ENCODE measurements at places on chromosomes 12 and 14.

- DNase-seq, result no peak
Observed at GRCh38 chr12:43063650-43064049, 474.1 kb upstream of the PRICKLE1 start.

GRCh38 chr14:55138091-55138490, 9.0 kb downstream of the LGALS3 start:
- no peak for DNase-seq

DNA sequence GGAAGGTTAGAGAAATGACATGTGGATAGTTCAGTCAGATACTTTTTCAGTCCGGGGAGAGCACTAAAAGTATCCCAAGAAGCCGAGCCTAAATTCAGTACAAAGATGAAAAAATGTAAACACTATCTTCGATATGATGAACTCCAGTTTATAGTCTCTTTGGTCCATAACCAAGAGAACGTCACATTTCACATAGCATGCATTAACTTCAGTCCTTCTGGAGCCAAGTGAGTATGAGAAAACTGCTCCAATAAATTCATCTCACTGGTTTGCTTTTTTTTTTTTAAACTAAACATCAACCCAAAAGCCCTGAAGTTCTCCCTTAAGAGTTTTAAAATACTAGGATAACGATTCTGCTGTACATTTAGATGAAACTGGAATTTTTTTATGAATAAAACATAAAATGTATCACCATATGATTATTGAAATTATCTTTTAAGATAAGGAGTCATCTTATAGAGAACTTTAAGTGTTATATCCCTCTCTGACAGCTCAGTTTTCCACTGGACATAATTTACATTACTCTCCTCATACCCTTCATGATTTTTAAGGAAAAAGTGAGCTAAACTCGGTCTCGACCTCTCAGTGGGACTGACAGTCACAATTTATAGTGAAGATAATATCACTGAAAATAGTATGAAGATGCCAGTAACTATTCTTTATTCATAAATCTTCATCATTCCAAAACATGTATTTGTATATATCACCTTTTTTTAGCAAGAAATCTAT, 841.5 kb upstream of the FLRT2 start:
- DNase-seq, result no peak

DNA sequence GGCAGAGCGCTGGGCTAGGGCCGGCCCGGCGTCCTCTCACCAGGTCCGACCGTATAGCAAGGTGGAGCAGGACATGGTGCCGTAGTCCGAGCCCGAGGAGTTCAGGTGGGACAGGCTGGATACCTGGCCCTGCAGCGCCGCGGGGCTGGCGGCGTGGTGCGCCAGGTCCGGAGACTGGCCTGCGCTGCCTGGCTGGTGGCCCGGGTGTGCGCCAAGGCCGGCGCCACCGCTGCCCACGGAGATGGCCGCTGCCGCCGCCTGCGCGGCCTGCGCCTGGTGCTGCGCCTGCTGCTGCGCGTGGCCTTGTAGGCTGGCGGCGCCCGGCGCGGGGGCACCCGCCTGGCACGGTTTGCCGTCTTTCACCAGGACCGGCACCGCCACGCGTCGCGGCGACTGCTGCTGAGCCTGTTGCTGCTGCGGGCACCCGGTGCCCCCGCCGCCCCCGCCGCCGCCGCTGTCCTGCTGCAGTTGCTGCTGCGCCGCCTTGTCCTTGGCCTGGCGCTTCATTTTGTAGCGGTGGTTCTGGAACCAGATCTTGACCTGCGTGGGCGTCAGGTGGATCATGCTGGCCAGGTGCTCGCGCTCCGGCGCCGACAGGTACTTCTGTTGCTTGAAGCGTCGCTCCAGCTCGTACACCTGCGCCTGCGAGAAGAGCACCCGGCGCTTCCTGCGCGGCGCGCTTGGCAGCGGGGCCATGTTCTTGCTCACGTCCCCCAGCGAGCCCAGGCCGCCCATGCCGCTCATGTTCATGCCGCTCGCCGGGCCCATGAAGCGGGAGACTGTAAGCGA, 2.6 kb downstream of the NKX2-1 start:
- no peak for DNase-seq

GRCh38 chr12:54662026-54662425, 13.9 kb upstream of the DCD start:
- DNase-seq, result no peak

- DNase-seq, result no peak
Observed at GRCh38 chr12:68163560-68164081, 4.1 kb upstream of the IFNG start.

GRCh38 chr12:85676816-85677749, 159.1 kb downstream of the RASSF9 start:
- no peak for DNase-seq

- no peak for DNase-seq
Observed at GRCh38 chr12:124814741-124815613, 48.7 kb downstream of the SCARB1 start.

DNA sequence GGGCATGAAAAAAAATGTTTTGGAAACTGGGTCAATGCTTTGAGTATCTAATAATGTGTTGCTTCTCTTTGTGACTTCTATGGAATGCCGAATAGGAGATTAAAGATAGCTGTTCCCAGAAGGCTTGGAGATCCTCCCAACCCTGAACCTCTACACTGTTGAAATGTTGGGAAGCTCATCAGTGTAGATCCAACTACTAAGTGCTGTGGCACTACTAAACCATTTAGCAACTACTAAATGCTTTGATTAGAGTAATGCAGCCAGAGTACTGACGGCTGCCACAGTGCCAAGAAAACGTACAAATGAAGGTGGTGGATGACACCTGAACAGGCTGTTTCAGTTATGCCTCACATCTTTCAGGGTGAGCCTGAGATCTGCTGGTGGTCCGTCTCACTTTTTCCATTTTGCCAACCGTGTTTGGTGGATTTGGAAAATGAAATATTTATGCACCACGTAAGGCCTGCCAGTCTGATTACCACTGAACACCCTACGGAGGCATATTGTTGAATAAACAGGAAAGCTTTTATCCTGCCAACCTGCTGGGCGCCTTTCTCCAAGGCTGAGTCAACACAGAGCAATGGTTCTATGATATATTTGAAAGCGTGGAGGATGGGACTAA, 938.0 kb upstream of the FLRT2 start:
- peak; percentile 92 for DNase-seq

- no peak for DNase-seq
Observed at GRCh38 chr12:57609781-57610553, 1.3 kb upstream of the ARHGEF25 start.

GRCh38 chr14:83707056-83707455, 1822.9 kb upstream of the FLRT2 start:
- no peak for DNase-seq

- DNase-seq, result no peak
Observed at GRCh38 chr14:53531156-53531555, 378.0 kb upstream of the DDHD1 start.

DNA sequence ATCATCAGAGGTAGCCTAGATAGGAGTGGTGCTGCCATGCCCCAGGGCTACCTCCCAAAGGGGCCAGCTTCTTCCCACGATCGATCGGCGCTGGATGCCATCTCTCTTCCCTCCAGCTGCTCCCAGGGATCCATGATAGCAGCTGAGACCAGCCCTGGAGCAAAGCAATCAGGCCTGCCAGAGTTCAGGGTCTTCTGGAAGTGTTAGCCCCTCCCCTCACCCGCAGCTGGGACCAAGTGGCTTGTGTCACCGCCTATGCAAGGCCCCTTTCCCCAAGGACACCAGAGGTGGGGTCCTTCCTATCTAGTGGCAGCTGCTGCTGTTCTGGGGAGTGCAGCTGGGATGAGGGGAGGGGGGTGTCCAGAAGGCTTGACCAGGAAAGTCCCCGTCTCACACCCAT, 87.0 kb downstream of the IRF2BPL start:
- no peak for DNase-seq

DNA sequence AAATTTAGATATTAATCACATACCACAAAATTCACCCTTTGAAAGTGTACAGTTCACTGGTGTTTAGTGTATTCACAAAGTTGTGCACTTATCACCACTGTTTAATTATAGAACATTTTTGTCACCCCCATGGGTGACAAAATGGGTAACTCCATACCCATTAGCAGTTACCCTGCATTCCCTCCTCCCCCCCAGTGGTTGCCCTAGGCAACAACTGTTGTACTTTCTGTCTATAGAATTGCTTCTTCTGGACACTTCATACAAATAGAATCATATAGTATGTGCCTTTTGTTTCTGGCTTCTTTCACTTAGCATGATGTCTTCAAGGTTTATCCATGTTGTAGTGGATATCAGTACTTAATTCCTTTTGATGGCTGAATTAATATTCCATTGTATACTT, 52.7 kb downstream of the FBXO34 start:
- DNase-seq, result no peak

- no peak for DNase-seq
Observed at GRCh38 chr14:101243587-101244338, 317.5 kb upstream of the DIO3 start.

GRCh38 chr12:12201274-12201758, 65.5 kb downstream of the LRP6 start:
- no peak for DNase-seq
